ENCODE measurements at places on chromosomes 5 and 9.

- DNase-seq, result no peak
These were observed 339.0 kb downstream of the KCNN2 start for GRCh38 chr5:114700823-114701222.

DNA sequence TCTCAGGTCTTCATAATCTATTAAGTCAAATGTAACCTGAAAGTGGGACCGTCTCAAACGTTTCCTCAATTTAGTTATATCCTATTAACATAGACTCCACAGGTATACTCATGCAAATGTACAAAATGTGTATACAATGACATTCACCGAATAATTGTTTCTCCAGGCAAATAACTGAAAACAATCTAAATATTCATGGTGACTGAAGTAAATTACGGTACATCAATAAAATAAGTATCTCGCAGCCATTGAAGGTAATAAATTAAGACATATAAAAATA lies 482 bp downstream of the IARS1 start:
- no peak for DNase-seq

GRCh38 chr5:175230299-175230698 lies 213.7 kb downstream of the DRD1 start:
- no peak for DNase-seq

DNA sequence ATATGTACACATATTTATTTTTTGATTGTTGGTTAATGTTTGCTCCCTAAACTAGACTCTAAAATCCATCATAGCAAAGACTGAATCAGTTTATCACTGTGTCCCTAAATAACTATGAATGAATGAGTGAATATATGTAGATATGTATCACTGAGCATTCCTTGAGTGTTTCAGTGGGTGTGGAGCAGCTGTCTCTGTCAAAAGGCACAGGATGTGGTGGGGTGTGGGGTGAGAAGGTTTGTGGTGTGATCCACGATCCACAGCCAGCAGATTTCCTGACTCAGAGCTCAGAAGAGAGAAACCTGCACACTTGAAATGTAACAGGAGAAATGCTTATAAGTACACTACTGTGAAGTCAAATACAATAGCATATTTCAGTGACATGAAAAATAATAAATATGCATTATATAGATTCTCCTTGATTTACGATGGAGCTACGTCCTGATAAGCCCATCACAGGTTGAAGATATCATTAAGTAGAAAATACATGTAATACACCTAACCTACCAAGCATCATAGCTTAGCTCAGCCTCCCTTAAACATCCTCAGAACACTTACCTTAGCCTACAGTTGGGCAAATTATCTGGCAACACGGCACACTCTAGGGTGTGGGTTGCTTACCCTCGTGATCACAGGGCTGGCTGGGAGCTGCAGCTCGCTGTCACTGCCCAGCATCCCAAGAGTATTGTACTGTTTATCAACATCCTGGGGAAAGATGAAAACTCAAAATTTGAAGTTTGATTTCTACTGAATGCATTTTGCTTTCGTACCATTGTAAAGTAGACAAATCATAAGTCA lies 287.0 kb downstream of the GAS1 start:
- DNase-seq, result no peak

- DNase-seq, result no peak
These were observed 36.5 kb upstream of the LRRC14B start for GRCh38 chr5:154826-155225.

DNA sequence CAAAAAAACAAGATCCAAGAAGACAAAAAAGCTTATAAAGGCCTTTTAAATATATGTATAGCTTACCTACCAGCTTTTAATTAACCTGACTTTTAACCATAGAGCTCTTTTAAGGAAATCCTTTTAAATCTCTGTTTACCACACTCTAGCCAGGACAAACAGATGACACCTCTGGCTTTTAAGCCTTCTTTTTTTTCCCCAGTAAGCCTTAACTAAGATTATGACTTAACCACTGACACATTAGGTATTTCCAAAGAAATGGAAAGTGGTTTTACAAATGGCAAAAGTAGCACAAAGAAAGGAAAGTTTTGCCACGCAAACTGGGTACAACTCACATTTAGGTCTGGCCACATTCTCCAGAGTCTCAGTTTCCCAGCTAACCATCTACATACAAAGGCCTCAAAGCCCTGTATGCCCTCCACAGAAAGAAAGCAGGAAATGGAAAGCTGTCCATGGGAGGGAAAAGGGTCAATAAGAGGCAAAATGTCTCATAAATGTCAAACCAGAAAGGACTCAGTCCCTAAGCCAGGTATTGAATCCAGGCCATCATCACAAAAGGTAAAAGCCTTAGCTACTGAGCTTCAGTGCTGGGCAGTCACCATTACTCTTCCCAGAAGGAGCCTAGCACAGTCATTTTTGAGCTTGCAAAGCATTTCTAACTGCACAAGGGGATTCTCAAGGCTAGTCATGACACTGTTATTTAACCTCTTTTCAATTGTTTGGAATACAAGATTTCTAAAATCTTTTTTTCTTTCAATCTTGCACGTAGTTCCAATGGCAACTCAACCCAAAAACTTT lies 19.7 kb downstream of the TMEM161B start:
- no peak for DNase-seq

- no peak for DNase-seq
These were observed 30.9 kb downstream of the TMC1 start for GRCh38 chr9:72552356-72552755.

- DNase-seq, result no peak
These were observed 46.4 kb downstream of the ERMP1 start for GRCh38 chr9:5786370-5787127.

GRCh38 chr5:167982-168660 lies 23.2 kb upstream of the LRRC14B start:
- DNase-seq, result no peak

GRCh38 chr5:116281309-116281708 lies 196.5 kb downstream of the COMMD10 start:
- no peak for DNase-seq
